Colonic mucosa (tissue), 4 donors: ENCODE measurements at places on chromosomes 1 and 21. TPM values are rescaled to one million over a fixed set of nuclear protein-coding genes. Genes with fewer than 3 reads are reported as not detected.

The ZMYM4 gene
- total RNA-seq, result 31.8 TPM

DNA sequence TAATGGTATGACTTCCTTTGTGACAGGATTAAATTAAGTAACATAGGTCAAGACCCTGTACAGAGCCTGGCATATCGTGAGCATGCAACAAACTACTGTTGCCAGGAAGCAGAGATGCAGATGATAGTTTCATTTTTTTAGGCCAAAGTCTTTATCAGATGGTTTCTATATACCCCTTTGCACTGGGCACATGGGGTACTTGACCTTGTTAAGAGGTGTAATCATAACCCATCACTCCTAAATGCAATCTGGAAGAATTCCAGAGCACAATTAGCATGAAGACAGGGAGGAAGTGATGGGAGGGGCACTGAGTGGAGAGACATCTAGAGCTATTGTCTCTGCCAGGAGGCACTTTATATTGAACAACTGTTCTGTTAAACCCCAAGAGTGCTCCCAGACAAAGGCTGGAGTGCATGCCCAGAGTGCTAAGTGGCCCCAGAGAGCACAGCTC, 22.1 kb downstream of the ZBTB17 start:
- DNase-seq, result no peak

DNA sequence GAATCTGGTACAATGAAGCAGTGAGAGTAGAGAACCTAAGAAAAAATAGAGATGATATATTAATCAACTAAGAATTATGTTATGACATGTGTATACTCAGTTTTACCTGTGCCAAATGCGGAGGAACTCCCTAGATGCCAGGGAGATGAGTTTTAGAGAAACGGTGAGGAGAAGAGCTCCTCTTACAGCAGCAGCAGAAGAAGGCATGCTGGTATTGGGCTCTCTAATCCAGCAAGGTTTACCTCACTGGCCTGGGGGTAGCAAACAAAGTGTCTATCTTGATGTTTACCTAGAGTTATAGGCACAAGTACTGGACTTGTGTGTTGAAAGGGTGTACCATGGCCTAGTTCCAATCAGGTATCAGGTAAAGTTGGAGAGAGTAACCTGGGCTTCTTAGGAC, 28.9 kb upstream of the DEPDC1 start:
- DNase-seq, result no peak

- no peak for DNase-seq
Observed at GRCh38 chr1:2248854-2249558, 20.9 kb downstream of the SKI start.

DNA sequence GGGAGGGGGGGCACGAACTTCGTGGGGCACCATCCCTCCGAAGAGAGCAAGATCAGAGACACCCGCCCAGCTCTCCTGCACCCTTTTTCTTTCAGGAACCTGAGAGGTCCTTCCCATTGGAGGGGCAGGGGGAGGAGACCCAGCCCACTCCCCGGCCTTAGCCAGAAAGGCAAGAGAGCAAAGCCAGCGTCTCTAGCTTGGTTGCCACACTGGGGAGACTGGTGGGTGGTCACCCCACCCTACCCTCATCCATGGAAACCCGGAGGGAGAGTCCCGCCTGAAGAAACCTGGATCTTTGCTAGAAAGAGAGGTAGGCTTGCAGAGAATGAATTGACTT, 246 bp downstream of the ATP2B4 start:
- no peak for DNase-seq

GRCh38 chr1:205344066-205344928, 12.4 kb downstream of the KLHDC8A start:
- peak; percentile 42 for DNase-seq

DNA sequence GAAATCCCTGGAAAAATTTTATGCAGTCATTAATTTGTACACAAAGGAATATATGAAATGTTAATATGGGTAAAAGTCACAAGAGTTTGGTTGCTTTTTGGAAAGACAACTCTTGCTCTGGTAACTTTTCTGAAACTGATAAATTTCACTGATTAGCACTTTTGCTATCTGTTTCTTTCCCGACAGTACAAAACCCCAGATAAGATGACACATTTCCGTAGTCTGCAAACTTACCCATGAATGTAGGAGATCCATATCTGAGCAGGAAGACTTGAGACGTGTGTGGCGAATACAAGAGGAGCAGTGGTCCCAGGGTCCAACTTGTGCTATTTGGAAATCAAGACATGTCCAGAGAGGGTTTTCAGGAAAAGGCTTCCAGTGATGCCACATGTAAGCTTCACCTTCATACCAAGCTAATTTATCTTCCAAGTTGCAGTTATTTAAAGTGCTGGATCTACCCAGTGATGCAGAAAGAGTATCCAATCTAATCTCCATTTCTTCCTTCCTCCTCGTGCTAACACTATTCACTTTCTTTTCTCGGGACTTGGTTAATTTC, 35.9 kb upstream of the SAMSN1 start:
- DNase-seq, result no peak

DNA sequence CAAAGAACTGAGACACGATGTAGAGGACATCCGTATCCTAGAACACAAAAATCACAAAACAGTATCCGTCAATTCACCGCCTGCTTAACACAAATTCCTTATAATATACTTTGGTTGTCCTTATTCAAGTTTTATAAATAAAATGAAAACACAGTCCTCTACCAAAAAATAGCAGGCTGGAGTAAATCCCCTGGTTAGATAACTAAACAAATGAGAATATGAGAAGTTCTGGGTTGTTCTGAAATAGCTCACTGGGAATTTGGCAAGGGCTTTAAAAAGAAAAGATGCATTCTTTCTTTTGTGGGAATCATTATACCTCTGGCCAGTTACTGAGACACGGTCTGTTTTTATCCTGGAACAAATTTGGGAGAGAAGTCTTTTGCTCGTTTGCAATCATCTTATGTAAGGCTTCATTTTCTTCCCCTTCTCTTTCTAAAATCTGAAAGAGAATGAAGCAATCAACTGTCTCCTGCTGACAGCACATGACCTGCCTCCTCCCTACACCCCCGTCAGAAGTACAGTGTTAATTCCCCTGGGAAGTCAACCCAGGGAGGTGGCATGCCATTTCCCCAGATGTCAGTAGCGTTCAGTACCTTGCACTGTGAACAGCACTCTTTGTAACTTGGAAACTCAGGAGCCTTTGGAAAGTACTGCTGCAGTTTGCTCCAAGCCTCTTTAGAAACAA, 37.1 kb upstream of the RAP1GAP start:
- DNase-seq, result no peak
